Motor neuron (in vitro differentiated cells): ENCODE measurements at places on chromosomes 13 and 19.
A peak's percentile ranks its signal among the peaks of the same experiment; 100 is the strongest.

DNA sequence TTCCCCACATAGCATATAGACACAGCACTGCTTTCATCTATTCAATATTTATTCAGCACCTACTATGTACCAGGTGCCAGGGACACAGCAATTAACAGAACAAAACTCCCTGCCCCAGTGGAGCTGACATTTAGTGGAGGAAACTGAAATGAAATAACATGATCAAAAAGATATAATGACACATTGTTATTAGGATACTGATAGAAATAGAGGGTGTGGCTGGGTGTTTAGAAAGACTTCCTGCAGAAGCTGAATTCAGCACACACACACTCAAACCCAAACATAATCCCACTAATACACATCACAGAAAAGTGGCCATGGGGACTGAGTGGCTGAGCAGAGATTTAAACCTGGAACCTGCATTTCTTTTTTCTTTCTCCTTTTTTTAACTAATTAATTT lies 3.8 kb upstream of the CDC37 start:
- no peak for ATAC-seq

GRCh38 chr13:41751277-41751676 lies 209.6 kb downstream of the VWA8 start:
- ATAC-seq, result no peak

DNA sequence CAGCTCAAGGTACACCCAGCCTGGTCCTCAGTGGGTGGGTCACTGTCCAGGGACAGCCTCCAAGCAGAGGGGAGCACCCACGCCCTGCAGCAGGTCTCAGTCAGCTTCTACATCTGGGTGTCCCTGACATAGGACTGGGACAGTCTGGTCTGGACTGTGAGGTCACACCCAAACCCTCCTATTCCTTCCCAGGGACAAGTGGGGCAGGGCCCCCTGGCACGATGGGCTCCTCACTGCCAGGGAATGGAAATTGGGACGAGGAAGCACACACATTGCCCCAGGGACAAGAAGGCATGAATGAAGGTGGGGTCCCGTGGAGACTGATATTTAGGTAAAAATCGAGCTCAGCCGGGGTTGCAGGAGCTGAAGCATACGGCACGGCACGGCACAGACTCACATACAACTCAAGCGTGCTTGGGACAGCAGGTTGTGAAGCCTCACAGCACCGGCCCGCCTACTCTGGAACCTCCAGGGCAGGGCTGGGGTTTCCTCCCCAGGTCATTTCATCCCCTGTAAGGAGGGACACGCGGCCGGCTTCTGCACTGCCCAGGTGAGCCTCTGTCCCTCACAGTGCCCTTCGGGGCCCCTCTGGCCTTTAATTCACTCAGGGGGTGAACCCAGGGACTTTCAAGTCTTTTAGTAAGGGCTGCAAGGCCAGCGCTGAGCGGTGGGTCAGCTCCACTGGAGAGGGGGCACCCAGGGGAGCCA lies 3.5 kb downstream of the PNMA8B start:
- ATAC-seq, result no peak

DNA sequence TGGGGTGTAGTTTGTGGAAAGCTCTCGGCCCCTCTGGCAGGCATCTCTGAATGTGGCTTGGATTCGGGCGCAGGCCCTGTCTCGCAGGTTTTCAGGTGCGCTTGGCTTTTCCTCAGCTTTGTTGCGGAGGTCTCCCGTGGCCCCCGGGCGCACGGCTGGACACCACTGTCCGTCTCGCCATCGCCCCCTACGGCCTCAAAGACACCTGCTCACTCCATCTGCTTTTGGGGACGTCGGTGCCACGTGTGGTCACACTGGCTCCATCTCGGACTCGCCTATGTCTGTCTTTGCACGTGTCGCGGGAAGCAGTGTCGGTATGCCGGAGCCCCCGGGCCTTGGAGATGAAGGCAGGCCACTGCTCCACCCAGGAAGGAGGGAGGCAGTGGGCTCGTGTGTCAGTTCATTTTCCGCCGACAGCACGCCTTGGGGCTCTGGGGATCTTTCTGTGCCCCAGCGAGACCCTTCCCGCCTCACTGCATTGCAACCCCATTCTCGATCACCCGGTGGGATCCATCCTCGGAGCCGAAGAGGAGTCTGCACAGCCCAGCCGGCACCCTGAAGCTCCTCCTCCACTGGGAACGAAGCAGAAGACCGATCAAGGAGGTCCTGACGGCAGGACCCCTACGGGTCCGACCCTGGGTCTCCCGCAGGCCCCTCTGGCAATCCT lies 42.1 kb downstream of the ZNF146 start:
- no peak for ATAC-seq

DNA sequence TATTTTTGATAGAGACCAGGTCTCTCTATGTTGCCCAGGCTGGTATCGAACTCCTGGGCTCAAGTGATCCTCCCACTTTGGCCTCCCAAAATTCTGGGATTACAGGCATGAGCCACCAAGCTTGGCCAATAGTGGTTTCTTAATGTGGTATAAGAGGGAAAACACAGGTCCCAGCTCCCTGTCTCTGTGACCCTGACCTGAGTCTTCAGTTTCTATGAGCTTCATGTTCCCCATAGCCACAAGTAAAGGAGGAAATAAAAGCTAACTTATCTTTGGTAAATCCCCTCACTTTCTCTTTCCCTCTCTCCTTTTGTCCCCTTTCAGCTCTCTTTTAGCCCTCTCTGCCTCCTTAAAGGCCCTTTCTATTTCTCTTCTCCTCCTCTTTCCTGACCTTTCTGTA lies 50.3 kb downstream of the ABCC4 start:
- no peak for ATAC-seq

DNA sequence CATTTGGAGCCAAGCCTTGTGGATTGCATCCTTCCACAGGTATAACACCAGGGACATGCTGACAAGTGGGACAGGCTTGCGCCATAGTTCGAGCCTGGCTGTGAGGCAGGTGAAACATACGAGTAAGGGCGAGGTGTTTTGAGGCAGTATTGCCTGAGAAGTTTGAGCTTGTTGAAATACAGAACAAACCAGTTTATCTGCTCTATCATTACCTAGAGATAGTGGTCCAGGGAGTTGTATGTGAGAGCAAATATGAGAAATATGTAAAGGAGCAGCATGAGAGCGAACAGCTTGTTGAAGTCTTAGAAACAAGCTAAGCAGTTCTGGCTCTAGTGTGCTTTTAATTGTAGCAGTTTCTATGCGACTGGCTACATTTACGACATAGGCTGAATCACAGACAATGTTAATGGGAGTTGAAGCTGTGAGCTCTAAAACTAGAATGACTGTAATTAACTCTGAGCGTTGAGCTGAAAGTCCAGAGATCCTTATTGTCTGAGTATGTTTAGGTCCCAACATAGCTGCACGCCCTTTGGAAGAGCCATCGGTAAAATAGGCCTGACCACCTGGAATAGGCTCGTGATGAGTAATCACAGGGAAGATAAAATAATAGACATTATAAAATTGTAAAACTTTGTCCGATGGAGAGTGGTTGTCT lies 8.2 kb downstream of the ZNF439 start:
- ATAC-seq, result no peak

DNA sequence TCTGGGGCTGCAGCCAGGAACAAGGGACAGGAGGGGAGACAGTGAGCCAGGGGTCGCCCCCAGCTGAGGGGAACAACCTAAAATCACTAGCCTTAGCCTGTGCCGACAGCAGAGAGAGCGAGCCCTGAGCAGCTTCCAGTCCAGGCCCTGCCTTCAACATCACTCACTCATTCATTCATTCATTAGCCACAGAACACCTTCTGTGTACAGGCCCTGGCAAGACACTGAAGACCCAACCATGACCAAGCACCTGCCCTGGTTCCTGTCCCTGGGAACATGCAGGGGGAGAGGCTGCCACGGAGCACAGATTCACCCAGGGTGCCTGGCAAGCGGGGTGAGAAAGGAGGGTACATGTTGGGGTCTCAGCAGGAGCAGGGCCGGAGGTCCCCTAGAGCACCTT lies 4.9 kb downstream of the MEX3D start:
- no peak for ATAC-seq

DNA sequence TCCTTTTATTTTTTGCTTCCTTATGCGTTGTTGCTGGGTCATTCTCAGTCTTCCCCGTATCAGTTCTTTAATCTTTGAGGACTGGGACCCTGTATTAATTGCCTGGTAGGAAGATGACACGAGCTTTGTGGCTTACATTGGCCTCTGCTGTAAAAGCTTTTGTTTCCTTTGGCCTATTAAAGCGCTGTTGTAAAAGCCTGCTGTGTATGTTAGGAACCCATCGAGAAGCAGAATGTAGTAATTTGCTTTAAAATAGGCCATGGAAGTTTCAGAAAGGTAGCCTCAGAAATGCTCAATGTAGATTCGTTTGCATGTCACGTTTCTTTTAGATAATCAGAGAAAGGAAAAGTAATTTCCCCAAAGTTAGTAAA lies 257.5 kb upstream of the STARD13 start:
- ATAC-seq, result peak; percentile 4

GRCh38 chr19:2042485-2043250 lies 8.4 kb downstream of the MKNK2 start:
- peak; percentile 2 for ATAC-seq

GRCh38 chr19:11205939-11206570 lies 8.7 kb upstream of the KANK2 start:
- no peak for ATAC-seq

DNA sequence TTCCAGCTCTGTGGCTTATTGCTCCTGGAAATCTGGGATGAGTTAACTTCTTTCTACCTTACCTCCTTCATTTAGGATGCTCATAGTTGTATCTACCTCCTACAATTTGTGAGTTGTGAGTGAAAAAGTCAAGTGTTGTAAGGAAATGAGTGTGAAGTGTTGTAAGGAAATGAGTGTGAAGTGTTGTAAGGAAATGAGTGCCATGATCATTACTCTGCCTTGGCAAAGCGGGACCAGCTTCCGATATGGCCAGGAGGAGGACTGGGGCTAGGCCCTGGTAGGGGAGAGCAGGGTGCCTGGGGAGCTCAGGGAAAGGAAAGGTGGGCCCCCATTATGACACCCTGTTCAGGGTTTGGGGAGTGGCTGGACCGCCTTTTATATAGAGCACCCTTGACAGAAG lies 435.2 kb downstream of the FGF9 start:
- no peak for ATAC-seq

GRCh38 chr13:24306632-24307031 lies 2.7 kb upstream of the C1QTNF9 start:
- no peak for ATAC-seq

DNA sequence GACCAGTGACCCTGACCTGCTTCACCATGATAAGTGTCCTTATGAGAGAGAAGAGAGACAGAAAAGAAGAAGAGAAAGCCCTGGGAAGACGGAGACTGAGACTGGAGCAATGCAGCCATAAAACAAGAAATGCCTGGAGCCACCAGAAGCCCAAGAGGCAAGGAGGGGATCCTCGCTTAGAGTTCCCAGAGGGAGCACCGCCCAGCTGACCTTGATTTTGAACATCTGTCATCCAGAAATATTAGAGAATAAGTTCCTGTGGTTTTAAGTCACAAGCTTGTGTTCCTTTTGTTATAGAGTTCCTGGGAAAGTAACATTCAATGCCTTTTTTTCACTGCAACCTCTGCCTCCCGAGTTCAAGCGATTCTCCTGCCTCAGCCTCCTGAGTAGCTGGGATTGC lies 20.2 kb downstream of the CERS1 start:
- no peak for ATAC-seq

- no peak for ATAC-seq
Observed at GRCh38 chr13:33381906-33382305, 96.4 kb upstream of the STARD13 start.

DNA sequence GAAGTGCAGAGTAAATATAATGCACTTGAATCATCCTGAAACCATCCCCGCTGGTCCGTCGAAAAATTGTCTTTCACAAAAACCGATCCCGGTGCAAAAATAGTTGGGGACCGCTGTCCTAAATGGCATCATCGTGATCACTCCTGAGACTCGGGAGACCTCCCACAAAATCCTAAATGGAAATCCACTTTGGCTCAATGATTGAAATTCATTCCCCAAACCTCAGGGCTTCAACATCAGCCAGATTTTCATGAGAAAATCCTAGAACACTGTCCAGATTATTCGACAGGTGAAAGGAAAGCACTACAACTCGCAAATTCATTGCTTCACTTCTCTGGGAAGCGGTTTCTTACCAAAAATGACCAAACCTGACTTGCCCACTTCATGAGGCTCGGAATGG lies 335.3 kb upstream of the ZNF507 start:
- ATAC-seq, result no peak

- no peak for ATAC-seq
Observed at GRCh38 chr19:11018179-11018578, 57.3 kb downstream of the SMARCA4 start.

- ATAC-seq, result no peak
Observed at GRCh38 chr13:28466151-28466550, 28.8 kb downstream of the FLT1 start.

- no peak for ATAC-seq
Observed at GRCh38 chr13:111850976-111851375, 216.0 kb upstream of the SOX1 start.

GRCh38 chr13:104571161-104571892 lies 1505.1 kb upstream of the SLC10A2 start:
- ATAC-seq, result peak; percentile 86

DNA sequence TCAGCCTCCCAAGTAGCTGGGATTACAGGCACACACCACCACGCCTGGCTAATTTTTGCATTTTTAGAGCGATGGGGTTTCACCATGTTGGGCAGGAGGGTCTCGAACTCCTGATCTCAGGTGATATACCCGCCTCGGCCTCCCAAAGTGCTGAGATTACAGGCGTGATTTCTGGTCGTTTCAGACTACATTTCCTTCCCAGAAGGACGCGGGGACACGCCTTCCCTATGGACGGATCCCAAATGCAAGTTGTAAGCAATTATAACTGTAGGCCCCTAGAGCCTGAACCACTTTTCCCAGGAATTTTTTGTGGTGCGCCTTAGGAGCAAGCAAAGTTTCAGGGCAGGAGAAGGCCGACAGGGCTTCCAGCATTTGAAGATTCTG lies 17.8 kb upstream of the ZNF331 start:
- ATAC-seq, result no peak

DNA sequence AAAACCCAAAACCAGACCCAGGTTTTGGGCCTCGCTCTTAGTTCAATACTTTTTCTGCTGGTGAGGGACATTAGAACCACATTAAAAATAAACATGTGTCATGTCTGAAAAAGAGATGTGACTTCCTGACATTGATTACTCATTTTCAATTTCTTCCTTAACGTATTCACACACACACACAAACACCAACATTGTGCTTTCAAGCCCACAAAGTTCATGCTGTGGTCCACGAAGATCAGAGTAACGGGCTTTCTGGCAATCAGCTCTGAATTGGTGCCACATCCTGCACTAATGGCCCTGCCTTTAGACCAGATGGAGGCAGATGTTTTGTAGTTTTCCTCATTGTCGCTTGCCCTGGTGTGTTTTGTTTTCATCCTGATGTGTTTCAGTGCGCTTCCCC lies 47.9 kb upstream of the POMP start:
- no peak for ATAC-seq

GRCh38 chr19:55353803-55354697 lies 469 bp downstream of the COX6B2 start:
- peak; percentile 92 for ATAC-seq

- ATAC-seq, result no peak
Observed at GRCh38 chr19:41354343-41354953, 726 bp upstream of the TGFB1 start.
